ENCODE measurements at places on chromosomes 12 and 14.

GRCh38 chr14:102925646-102926045 lies 3.2 kb downstream of the AMN start:
- no peak for DNase-seq

GRCh38 chr14:95911456-95911855 lies 34.8 kb downstream of the TUNAR start:
- DNase-seq = no peak

- DNase-seq = no peak
These were observed 28.4 kb downstream of the SLC6A12 start for GRCh38 chr12:185576-185955.

DNA sequence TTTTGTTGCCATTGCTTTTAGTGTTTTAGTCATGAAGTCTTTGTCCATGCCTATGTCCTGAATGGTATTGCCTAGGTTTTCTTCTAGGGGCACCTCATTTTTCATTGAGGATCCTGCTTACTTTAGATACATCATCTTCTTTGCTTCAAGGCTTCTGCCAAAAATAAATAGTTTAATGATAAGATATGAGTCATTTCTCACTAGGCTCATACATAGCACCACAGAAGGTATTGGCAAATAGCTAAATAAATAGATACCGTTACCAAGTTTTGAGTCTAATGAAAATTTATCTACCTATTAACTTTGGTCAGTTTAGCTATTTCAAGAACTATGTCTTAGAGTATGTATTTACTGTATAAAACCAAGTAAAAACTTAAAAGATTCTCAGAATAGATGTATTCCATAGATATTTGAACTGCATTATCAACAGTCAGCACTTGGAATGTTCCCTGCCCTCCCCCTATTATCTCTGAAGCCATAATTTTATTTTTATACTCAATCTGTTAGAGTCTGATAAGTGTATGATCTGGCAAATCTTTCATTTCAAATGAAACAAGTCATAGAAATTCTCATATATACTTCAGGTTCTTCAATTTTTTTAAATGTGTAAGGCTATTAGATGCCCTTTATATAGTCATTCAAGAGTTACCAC lies 310.2 kb downstream of the CCDC91 start:
- no peak for DNase-seq

DNA sequence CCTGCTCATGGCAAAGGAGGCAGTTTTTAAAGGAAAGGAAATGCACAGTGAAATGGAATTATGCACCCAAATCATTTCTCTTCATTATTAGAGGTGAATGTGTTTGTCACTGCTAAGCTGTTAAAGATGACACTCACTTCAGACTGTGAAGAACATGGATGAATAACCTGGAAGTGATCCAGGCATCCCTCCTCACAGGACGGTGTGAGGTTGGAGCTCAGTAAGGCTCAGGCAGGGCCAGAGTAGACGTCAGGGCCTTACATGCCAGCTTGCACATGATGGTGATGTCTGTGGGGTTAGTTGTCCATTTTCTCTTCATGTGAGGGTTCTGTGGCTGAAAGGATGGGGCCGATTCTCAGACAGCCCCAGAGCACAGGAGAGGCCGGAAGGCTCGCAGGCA lies 273.1 kb downstream of the PCNX1 start:
- no peak for DNase-seq

DNA sequence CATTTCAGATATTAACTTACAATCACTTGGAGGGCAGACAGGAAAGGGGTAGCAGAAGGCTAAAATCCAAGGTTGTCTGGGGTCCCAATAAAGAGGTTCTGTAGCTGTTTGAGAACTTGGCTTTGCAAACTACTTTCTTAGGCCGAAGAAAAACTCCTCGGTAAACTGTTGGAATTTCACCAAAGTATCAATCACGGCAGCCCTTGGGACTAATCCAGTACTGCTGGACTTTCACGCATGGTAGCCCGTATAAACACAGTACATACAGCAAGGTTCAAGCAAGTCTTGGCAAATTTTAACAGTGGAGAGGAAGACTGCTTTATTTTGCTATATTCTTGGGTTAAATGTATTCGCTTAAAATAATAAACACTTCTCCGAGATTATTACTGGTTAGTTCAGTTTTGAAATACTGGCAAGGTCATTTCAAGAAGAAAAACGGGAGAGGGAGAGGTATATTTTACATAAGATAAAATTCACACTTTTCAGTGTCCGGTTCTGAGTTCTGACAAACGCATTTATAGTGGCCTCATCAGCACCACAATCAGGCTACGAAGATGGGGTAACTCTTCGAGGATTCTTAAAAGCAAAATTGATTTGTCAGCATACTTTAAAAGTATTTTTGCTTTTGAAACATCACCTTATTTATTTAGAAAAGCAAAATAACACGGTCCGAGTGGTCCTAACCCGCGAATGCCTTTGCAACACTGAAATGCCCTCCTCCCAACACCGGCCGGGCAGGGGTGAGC lies 1.3 kb downstream of the SETD3 start:
- no peak for DNase-seq

DNA sequence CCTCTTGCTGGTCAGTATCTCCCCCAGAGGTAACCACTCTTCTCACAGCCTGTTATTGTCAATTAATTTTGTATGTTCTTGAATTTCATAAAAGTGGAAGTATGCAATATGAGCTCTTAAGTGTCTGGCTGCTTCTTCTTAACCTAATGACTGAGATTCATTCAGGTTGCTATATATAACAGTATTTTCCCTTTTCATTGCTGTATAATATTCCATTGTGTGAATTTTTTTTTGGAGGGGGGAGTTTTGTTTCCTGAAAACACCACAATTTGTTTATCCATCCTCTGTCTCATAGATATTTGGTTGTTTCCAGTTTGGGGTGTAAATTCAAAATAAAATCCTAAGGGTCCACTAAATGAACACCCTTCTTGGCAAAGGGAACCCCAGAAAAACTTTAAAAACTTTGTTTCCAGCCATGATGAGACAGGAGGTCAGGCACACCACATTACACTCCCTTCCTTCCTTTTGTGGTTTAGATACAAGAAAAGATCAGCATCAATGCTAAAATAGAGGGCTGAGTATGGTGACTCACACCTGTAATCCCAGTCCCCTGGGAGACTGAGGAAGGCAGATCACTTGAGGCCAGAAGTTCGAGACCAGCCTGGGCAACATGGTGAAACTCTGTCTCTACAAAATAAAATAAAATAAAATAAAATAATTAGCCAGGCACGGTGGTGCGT lies 4.1 kb upstream of the DAO start:
- DNase-seq = no peak
